ENCODE measurements at places on chromosomes 16 and 17.

DNA sequence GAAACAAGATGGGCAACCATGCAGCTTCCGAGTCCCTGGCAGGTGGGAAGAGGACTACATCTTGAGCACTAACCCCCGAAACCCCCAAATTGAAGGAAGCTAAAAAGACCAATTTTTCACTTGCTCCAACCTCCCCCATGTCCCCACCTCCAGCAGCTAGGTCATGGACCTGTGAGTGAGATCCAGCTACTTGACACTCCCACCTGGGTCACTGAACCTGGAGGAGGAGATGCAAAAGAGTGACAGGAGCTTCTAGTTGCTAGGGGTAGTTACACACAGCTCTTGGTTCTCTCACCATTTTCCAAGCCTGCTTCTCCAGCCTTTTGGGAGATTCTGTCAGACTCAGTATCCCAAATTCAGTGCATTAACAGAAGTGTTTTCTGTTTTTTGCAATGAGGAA is 11.2 kb downstream of the PDZD9 start:
- no peak for DNase-seq

GRCh38 chr16:86285938-86286921 is 224.1 kb upstream of the FOXF1 start:
- DNase-seq: no peak

GRCh38 chr17:80472996-80473395 is 3.4 kb downstream of the NPTX1 start:
- no peak for DNase-seq

DNA sequence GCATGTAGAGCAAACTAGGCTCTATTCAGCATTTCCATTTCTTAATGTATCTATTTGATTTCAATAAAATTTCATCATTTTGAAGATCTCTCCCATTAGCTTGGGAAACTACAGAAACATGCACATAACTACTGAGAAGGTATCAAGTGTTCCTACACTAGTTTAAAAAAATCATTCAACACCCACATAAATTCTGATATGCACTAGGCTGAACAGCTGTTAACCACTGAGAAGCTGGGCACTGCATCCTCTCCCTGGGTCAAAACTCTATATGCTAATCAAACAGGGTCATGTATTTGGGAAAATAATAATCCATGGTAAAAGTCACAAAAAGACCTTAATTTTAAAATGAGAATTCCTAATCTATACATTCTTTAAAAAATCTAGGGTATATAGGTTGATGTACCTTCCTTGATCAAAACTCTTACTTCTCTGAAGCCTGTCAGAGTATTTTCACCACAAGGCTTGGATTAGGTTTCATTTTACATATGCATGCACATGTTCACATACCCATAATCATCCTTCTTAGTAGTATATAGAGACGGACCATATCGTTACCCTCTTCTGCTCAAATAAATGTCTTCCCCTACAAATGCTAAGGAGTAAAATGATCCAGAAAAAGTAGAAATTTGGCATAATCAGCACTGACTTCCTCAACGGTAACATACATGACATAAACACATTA is 57.2 kb downstream of the KANSL1 start:
- DNase-seq: no peak

GRCh38 chr16:16008666-16009065 is 59.2 kb downstream of the ABCC1 start:
- DNase-seq: no peak

All from large intestine (tissue), 12 donors.